Stimulated activated CD8-positive, alpha-beta memory T cell treated with anti-CD3 and anti-CD28 coated beads, Interleukin-7, amount 100 ng/mL, for 48 hours (primary cell): ENCODE measurements at places on chromosomes 12 and 14.

GRCh38 chr12:113735131-113735530, 231.0 kb downstream of the RBM19 start:
- DNase-seq: no peak

GRCh38 chr14:55904086-55904485, 214.1 kb upstream of the PELI2 start:
- no peak for DNase-seq

- no peak for DNase-seq
Measured at GRCh38 chr12:93323625-93324329, 53.9 kb upstream of the NUDT4 start.

- no peak for DNase-seq
Measured at GRCh38 chr12:8968761-8969160, 19.3 kb upstream of the M6PR start.

- DNase-seq: no peak
Measured at GRCh38 chr12:78797196-78797931, 67.2 kb upstream of the SYT1 start.

DNA sequence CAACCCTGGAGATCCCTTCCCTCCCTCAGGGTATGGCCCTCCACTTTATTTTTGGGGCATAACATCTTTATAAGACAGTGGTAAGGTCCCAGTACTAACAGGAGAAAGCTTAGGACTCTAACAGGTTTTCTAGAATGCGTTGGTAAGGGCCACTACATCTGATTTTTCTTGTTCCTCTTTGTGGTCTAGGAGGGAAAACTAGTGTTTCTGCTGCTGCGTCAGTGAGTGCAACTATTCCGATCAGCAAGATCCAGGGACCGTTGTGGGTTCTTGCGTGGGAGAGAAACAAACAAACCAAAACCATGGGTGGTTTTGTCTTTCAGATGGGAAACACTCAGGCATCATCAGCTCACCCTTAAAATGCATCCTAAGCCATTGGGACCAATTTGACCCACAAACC, 123.6 kb upstream of the SLC16A7 start:
- DNase-seq: no peak

- DNase-seq: no peak
Measured at GRCh38 chr14:81406863-81407262, 6.7 kb upstream of the STON2 start.

GRCh38 chr14:66070542-66071319, 415.4 kb upstream of the CCDC196 start:
- DNase-seq: peak; percentile 23

- DNase-seq: no peak
Measured at GRCh38 chr12:26126340-26127284, 1.8 kb upstream of the BHLHE41 start.

DNA sequence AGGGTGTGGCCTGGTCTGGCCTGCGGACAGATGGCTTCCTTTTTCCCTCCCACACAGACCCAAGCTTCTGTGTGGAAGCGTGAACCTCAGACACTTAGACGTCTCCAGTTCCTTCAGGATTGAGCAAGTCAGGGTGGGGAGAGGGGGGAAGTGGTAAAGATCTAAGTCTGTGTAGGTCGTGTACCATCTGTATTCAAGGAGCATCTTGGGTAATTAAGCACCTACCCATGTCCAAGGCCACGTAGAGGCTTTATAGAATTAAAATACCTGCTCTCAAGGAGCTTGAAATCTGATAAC, 1.7 kb downstream of the AVIL start:
- no peak for DNase-seq

DNA sequence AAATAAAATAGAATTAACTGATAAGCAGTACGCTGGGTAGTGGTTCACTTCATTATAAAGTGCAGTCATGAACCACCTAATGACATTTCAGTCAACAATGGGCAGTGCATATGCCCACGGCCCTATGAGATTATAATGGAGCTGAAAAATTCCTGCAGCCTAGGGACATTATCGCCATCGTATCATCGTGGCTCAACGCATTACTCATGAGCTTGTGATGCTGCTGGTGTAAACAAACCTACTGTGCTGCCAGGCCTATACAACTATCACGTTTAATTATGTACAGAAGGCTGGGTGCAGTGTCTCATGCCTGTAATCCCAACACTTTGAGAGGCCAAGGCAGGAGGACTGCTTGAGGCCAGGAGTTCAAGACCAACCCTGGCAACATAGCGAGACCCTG, 62.3 kb upstream of the TMEM263 start:
- no peak for DNase-seq

GRCh38 chr14:51093371-51094281, 1.3 kb downstream of the TRIM9 start:
- peak; percentile 39 for DNase-seq

GRCh38 chr12:117365049-117365616, 3.7 kb upstream of the NOS1 start:
- DNase-seq: no peak

GRCh38 chr14:73753887-73754795, 40.0 kb upstream of the PNMA1 start:
- no peak for DNase-seq

DNA sequence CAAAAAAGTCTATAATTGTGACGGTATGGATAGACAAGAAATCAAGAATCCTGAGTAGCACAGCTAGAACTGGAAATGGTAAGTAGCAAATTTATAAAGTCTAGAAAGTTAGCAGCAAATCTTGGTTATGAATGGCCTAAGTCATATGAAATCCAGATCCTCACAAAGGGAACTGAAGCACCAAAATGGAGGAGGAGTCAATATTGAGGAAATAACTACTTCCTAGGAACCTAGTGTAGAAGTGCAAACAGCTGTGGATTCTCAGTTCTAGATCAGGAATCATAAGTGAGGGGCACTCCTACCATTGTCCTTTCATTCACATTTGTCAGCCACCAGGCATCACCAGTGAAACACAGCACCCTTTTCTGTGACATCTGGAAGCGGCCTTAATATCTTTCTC, 202.2 kb upstream of the DCN start:
- DNase-seq: no peak

GRCh38 chr12:117013726-117014125, 85.5 kb downstream of the TESC start:
- DNase-seq: no peak
